ENCODE measurements at places on chromosomes 6 and 20.

DNA sequence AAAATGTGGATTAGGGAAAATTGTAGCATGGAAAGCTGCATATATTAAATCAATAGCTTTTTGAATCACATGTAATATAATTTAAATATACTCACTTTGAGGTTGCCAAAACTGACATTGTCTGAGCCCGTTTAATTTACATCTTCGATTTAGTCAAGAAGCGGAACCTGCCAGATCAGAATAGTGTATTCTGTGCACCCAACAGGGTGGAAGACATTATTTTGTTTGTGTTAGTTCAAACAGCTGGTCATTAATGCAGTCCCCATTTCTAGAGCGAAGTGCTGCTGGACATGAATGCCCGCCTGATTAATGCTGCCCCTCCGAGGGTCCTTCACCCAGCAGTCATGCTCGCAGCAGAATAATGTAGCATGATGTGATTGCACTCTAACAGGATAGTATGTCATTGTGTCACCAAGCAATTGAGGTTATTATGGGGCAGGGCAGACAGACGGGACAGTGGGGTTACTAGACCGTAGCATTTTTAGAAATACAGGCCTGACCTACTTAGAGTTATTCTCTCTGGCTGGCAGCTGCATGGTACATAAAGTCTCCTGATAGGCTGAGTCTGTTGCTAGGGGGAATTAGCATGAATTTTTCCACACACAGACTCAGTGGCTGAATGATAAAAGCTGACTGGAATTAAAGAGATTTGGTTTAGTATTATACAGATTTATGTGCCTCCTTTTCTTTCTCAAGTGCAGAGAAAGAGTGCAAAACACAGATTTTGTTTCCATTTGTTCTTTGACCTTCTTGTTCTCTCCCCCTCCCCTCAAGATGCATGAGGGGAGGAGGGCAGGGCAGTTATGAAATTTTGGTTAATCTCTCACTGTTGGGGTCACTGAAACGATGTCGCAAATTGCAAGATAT, 147.1 kb downstream of the PRL start:
- H3K27ac ChIP-seq, result no peak overlapping the region
- H3K36me3 ChIP-seq, result no peaks in the 10 kb centered on the region
- H3K4me3 ChIP-seq, result no peak overlapping the region
- H3K27me3 ChIP-seq, result no peaks in the 10 kb centered on the region

DNA sequence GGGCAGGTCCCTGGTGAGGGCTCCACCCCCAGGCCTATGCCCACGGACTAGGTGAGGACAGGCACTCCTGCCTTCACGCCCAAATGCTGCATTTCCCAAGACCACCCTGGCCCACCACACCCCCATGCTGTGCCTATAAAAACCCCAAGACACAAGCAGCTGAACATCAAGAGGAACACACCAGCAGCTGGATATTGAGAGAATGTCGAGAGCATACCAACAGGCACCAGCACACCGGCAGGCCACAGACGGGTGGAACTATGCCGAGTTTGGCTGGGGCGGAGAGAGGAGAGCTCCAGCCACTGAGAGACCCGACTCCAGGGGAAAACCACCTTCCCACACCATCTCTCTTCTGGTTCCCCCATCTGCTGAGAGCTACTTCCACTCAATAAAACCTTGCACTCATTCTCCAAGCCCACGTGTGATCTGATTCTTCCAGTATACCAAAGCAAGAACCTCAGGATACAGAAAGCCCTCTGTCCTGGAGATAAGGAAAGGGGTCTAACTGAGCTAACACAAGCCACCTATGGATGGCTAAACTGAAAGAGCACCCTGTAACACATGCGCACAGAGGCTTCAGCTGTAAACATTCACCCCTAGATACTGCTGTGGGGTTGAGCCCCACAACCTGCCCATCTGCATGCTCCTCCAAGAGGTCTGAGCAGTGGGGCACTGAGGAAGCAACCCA, 316.2 kb downstream of the FOXC1 start:
- H3K4me3 ChIP-seq, result no peak overlapping the region
- no peak for DNase-seq
- no peaks in the 10 kb centered on the region for H3K27me3 ChIP-seq

DNA sequence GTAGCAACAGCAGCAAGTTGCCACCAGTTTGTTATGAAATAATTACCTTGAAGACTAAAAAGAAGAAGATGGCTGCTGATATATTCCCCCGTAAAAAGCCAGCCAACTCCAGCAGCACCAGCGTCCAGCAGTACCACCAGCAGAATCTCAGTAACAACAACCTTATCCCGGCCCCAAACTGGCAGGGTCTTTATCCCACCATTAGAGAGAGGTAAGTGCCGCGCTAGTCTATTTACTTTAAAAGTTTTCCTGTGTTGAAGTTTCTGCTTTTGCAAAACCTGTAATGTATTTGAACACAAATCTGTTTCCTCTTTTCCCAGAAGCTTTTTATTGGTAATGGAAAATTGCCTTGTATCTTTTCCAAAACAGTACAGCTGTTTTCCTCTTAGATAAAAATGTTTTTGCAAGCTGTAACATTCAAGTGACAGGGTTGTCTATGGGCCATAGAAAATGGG, 725 bp downstream of the BTBD3 start:
- H3K4me1 ChIP-seq, result no peaks in the 10 kb centered on the region
- peak overlapping the region; percentile 45 for H3K27ac ChIP-seq
- H3K36me3 ChIP-seq, result peaks cover 6% of the 10 kb centered on the region
- peak overlapping the region; percentile 36 for H3K4me3 ChIP-seq

- peaks cover 3% of the 10 kb centered on the region for H3K4me1 ChIP-seq
- peak overlapping the region; percentile 58 for H3K4me3 ChIP-seq
- H3K27ac ChIP-seq, result no peak overlapping the region
- no peaks in the 10 kb centered on the region for H3K36me3 ChIP-seq
- H3K27me3 ChIP-seq, result no peaks in the 10 kb centered on the region
Observed at GRCh38 chr6:167678102-167679101, 148.3 kb upstream of the AFDN start.

GRCh38 chr20:51491393-51491792, 51.1 kb downstream of the NFATC2 start:
- DNase-seq, result no peak
- H3K4me3 ChIP-seq, result no peak overlapping the region
- no peak overlapping the region for H3K27ac ChIP-seq
- no peaks in the 10 kb centered on the region for H3K27me3 ChIP-seq

DNA sequence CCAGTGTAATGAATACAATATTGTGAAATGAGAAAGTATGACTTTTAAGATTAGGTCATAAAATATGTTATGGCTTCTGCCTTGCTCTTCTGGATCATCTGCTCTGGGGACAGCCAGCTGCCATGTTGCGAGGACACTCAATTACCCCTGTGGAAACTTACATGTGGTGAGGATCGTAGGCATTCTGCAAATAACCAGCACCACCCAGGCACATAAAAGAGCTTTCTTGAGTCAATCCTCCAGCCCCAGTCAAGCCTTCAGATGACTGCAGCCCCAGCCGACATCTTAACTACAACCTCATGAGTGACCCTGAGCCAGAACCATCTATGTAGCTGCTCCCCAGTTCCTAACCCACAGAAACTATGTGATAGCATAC, 4.5 kb upstream of the RBCK1 start:
- H3K4me1 ChIP-seq, result no peaks in the 10 kb centered on the region
- DNase-seq, result no peak
- no peak overlapping the region for H3K4me3 ChIP-seq
- H3K27ac ChIP-seq, result no peak overlapping the region
- no peaks in the 10 kb centered on the region for H3K27me3 ChIP-seq

GRCh38 chr6:88376768-88377387, 210.7 kb upstream of the CNR1 start:
- H3K36me3 ChIP-seq, result no peaks in the 10 kb centered on the region
- peak overlapping the region; percentile 58 for H3K27ac ChIP-seq
- H3K4me1 ChIP-seq, result peaks cover 26% of the 10 kb centered on the region
- no peak overlapping the region for H3K4me3 ChIP-seq
- H3K27me3 ChIP-seq, result no peaks in the 10 kb centered on the region

DNA sequence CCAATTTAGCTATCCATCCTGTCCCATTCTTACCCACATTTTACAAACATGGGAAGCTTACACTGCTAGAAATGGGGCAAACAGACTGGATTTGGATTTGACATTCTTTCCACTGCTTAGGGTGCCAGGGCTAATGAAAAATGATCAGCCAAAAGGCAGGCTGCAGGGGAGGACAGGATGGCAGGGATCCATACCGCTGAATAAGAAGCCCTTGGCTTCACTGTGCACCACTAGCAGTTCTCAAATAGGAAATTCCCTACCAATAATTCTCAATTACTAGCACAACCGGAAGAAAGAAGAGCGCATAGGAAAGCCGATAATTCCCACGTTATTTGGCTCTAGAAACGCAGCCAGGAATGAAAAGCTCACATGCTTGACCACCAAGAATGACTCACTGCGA, 73.1 kb downstream of the NDUFAF5 start:
- DNase-seq, result no peak
- H3K27ac ChIP-seq, result no peak overlapping the region
- no peaks in the 10 kb centered on the region for H3K4me1 ChIP-seq
- no peak overlapping the region for H3K4me3 ChIP-seq
- no peaks in the 10 kb centered on the region for H3K27me3 ChIP-seq
- no peaks in the 10 kb centered on the region for H3K36me3 ChIP-seq

DNA sequence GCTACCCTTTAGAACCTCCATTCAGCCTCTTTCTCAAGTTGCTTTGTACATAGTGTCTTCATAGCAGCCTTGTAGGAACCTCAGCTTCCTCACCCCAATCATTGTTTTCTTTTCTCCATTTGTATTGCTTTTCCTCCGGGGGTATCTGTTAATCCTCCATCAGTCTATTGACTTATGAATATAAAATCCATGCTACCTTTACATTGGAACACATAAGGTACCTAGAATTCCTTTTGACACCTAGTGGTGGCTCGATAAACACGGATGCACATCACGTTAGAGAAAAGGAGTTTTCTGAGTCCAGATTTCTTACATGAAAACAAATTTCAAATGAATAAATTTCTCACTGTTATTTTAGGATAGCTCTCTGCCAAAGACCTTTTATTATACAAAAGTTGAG, 6.3 kb upstream of the EDN1 start:
- H3K27ac ChIP-seq, result no peak overlapping the region
- H3K4me3 ChIP-seq, result no peak overlapping the region
- H3K27me3 ChIP-seq, result no peaks in the 10 kb centered on the region
- no peak for DNase-seq
- H3K4me1 ChIP-seq, result no peaks in the 10 kb centered on the region

GRCh38 chr6:24340998-24341938, 16.6 kb downstream of the DCDC2 start:
- no peaks in the 10 kb centered on the region for H3K4me1 ChIP-seq
- no peak for DNase-seq
- no peak overlapping the region for H3K4me3 ChIP-seq
- H3K27ac ChIP-seq, result no peak overlapping the region
- H3K36me3 ChIP-seq, result no peaks in the 10 kb centered on the region
- H3K27me3 ChIP-seq, result no peaks in the 10 kb centered on the region

DNA sequence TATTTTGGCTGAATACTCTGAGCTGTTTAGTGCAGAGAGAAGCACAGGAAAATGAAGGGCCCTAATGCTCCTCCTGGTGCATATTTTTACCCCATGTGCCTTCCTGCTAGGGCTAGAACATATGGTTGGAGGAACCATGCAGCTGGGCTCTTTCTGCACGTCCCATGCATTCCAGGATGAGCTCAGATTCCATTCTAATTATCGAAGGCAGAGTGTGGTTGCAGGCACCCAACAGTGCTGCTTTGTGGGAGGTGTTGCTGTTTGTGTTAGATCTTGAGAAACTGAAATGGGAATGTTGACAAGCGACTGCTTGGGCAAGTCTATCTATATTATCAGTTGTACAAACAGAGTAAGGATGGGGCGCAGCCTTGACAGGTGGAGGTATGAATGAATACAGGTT, 419.5 kb downstream of the DHX35 start:
- H3K4me1 ChIP-seq, result no peaks in the 10 kb centered on the region
- H3K27ac ChIP-seq, result no peak overlapping the region
- no peaks in the 10 kb centered on the region for H3K36me3 ChIP-seq
- DNase-seq, result no peak

- peak within 1 kb of the TSS; percentile 47 for H3K4me3 ChIP-seq
- no peaks in the 10 kb centered on the region for H3K4me1 ChIP-seq
Observed at GRCh38 chr6:33073431-33073871, at the start of gene HLA-DPA1. Gene HLA-DPA1, minus strand, starts transcription at chr6:33073649.

DNA sequence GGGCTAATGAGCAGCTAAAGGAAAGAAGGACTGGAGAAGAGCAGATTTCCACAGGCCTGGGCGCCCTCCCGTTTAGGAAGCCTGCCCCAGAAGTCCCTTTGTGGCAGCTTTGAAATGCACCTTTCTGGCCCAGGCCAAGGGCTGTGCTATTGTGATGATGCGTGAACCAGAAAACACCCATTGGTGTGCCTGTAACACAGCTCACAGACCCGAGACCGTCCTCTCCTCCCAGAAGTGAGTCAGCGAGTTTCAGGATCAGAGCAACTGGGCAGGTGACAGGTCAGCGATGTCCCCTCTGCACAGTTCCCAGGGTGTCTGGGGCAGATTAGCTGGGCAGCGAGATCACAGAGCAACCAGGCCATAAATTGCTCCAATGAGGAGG, 71.9 kb upstream of the SULF2 start:
- peak overlapping the region; percentile 78 for H3K27ac ChIP-seq
- no peak for DNase-seq
- H3K4me3 ChIP-seq, result peak overlapping the region; percentile 11
- H3K4me1 ChIP-seq, result peaks cover 4% of the 10 kb centered on the region

DNA sequence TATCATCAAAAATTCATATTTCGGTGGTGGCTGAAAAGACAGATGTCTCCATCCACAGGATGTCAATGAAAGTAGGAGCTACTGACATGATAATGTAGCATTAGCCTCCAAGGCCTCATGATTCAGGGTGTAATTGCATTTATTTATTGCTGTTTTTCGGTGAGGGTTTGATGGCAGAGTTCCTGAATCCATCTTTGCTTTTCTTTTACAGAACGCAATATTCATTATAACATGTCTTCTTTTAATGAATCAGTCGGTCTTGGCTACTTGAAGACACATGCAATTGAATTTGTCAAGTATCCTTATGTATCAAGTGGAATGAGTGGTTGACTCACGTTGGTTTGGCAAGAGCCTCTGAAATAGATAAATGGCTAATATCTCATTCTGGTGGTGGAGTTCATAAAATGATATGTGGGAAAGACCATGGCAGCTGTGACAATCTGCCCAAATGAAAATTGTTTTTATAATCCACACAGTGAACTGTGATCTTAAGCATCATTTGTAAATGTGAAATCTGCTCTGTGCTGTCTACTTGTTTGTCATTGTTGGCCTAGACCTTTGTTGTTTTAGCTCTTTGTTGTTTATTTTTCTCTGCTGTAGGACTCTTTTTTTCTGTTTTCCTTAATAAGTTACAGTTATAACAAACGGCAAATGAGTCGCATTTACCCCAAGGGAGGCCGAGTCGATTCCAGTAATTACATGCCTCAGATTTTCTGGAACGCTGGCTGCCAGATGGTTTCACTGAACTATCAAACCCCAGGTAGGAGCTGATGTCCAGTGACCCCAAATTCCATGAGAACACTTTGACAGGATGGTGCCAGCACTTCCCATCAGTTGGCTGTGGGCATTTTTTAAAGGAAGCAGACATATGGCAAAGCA, 105.7 kb upstream of the LAMP5 start:
- no peaks in the 10 kb centered on the region for H3K36me3 ChIP-seq
- no peak overlapping the region for H3K4me3 ChIP-seq
- no peak for DNase-seq
- peaks cover 4% of the 10 kb centered on the region for H3K4me1 ChIP-seq

GRCh38 chr6:43963877-43964658, 163.2 kb downstream of the MRPL14 start:
- no peak for DNase-seq
- H3K27ac ChIP-seq, result no peak overlapping the region

Data from ascending aorta (tissue), 2 donors.